ENCODE measurements at places on chromosomes 6 and 20.

- DNase-seq, result no peak
These were observed 8.5 kb downstream of the CD164 start for GRCh38 chr6:109373762-109374161.

- no peak for DNase-seq
These were observed 8.3 kb downstream of the POM121L2 start for GRCh38 chr6:27303613-27304272.

GRCh38 chr20:32574296-32575226, 10.6 kb downstream of the NOL4L start:
- DNase-seq, result no peak

DNA sequence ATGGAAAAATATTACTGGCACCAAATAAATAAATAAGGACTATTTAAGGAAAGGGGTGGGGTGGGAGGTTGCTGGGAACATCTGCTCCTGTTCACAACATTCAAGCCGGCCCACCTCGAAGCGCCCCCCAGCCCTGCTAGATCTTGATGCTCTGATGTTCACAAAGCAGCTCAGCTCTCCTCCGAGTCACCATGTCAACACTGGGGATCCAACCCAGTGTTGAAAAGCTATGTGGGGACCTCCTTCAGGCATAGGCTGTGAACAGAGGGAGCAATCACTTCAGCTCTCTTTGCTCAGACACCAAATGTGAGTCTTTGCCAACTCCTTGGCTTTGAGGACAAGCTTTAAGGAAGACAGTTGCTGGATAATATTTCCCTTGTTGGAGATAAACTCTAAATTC, 176.8 kb upstream of the NT5E start:
- DNase-seq, result no peak

DNA sequence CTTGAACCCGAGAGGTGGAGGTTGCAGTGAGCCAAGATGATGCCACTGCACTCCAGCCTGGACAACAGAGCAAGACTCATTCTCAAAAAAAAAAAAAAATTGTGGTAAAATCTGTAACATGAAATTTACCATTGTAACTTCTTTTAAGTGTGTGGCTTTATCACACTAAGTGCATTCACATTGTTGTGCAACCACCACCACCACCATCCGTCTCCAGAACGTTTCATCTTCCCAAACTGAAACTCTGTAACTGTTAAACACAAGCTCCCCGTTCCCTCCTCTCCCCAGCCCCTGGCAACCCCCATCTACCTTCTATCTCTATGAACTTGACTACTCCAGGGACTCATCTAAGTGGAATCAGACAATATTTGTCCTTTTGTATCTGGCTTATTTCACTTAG, 29.7 kb downstream of the PDRG1 start:
- no peak for DNase-seq

Measured in NCI-H2107 (cell line).